Activated B cell treated with CpG ODN at 0.5 μM for 24 hours (primary cell): ENCODE measurements at places on chromosomes 12 and 14.

- no peak for DNase-seq
Observed at GRCh38 chr12:124938587-124938986, 24.1 kb upstream of the UBC start.

- no peak for DNase-seq
Observed at GRCh38 chr14:66140213-66140918, 345.8 kb upstream of the CCDC196 start.

DNA sequence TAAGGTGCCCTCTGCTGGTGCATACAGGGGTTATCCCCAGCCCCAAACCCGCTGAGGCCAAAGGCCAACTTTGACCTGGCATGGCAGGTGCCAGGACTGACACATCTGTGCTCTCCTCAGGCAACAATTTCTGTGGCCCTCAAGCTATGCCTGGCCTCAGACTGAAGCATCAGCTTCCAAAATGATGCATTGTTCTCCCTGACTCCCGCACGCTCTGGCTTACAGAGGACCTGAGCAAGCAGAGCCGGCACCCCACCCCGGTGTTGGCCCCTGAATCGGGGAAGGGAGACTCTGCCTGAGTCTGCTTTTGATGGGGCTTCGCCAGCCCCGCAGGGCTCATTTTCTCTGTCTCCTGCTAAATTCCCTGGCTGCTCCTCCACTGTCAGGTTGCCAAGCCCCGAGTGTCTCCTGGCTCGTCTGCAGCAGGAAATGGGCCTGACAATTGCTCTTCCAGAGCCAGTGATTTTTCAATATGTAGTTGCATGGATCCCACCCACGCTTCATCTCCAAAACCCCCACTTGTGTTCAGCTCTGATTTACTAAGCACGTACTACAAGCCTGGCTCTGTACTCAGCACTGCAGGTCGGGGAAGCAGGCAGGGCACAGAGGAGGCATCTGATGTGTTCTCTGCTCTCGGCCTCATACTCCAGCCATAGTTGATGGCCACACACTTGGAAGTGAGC is 126.1 kb downstream of the SLC38A6 start:
- no peak for DNase-seq

DNA sequence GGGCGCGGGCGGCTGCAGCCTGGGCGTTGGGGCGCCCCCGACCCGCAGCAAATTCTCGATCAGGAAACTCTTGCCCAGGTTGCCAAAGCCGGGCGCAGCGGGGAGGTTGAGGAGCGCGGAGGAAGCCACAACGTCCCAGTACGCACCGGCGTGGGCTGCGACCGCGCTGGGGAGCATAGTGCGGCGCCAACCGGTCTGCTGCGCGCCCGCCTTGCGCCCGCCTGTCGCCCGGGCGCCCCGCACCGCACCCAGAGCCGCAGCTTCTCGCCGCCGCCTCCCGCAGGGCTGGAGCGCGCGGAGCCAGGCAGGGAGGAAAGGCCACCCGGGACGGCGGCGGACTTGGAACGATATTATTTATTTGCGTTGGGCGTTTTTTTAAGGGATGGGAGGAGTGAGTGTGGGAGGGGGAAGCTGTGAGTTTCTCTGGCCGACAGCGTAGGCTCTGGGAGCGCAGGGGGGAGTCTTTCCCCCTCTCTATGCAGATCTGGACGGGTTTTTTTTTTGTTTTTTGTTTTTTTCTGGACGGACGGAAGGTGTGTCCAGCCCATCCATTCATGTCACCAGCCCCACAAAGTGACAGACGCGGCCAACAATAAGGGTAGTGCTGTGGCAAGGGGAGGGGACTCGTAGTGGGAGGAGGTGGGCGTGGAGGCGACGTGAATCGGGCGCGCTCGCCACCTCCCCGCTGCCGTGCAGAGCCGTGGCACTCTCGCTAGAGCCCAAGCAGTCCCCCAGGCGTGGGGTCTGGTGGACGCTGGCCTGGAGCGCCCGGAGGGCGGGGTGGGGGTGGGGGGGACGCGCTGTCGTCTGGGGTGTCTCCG is at the start of gene DBX2:
TSS of gene DBX2 (minus strand) at position 349 of the 821 bp plus-strand sequence. CDS start at position 177, 172 bp downstream.
- DNase-seq, result no peak

- DNase-seq, result peak; percentile 57
Observed at GRCh38 chr12:121443193-121443870, 43.4 kb downstream of the RNF34 start.

DNA sequence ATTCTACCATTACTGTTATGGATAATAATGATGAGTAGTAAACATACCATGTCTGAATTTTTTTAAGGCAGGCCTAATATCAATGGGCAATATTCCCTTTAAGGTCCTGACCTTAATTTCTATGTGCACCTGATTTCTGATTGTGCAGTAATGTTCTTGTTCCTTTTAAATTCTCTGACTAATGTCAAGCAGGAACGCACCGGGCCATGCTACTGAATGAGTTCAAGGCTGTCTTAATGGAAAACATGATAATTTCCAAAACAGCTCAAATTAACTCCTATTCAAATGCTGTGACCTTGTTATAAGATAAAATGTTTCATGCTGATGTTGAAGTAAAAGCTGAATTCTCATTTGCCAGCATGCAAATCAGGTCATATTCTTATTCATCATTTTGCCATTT is 6.8 kb downstream of the TAS2R46 start:
- DNase-seq, result no peak

GRCh38 chr12:105552056-105552455 is 221.6 kb downstream of the C12orf75 start:
- no peak for DNase-seq
